NCI-H69 (cell line): ENCODE measurements at places on chromosomes 5 and 9.
A peak's percentile ranks its signal among the peaks of the same experiment; 100 is the strongest.

GRCh38 chr5:54516051-54516655, 1.4 kb upstream of the SNX18 start:
- peak; percentile 83 for DNase-seq

DNA sequence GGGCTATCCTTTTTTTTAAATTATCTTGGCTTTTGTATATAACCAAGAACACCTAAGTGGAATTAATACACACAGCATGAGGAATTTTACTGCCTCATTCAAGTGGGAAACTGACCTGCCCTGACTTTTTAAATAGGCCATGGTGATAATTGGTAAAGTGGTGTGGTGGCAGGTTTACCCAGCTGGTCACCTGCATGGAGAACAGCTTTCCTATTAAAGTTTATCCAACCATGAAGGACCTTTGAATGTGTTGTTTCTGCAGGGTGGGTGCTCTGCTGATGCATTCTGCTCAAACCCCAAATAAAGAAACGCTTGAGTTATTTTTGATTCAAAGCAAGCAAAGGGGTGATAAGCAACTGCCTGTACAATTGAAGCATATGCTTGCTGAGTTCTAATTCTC, 261.0 kb upstream of the GRIN3A start:
- peak; percentile 98 for DNase-seq

GRCh38 chr9:93576258-93577077, at the start of gene PHF2:
TSS of gene PHF2 (plus strand) at chr9:93576584. CDS start at chr9:93576774, 190 bp downstream.
- DNase-seq = peak; percentile 79

DNA sequence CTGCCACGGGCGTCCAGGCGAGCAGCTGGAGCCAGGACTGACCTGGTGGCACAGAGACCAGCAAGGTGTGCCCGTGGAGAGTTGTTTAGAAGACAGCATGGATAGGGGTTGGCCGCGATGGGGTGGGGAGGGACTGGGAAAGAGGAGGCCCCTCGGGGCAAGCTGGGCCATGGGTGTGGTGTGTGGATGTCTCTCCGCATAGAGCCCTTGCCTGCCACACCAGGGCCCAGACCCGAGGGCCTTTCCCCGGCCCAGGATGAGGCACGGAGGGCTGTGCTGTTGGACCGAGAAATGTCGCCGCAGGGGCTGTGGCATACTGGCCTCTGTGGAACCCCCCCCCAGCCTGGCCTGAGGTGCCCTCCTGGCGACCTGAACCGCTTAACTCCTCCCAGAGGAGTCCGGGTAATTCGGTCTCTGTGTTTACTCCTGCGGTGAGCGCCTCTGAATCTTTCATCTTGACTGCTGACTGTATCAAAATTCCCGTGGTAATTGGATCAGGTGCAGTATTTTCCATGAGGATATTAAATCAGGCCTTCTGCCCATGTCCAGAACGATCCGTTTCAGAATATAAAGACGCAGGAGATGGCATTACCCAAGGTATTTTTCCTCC, 22.5 kb upstream of the LAMC3 start:
- peak; percentile 24 for DNase-seq

DNA sequence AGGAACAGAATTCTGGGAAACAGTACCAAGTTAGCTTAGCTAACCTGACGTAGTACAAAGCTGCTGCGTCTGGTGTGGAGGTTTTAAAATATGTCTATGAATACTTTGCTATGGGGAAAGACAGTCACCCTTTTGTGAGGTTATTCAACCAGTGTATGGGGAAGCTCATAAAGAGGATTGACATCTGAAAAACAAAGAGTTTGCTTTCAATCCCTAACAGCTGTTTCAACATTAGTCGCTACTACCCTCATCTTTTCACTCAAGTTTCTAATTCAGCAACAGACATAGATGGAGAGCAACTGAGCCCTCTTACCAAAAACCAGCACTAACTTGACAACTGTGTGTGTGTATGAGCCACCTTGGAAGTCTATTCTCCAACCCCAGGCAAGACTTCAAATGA, 7.8 kb upstream of the MSANTD3 start:
- peak; percentile 25 for DNase-seq

- no peak for DNase-seq
Observed at GRCh38 chr9:134683714-134684374, 42.2 kb downstream of the COL5A1 start.

- peak; percentile 61 for DNase-seq
Observed at GRCh38 chr5:131265311-131265803, 1.5 kb downstream of the CDC42SE2 start.

DNA sequence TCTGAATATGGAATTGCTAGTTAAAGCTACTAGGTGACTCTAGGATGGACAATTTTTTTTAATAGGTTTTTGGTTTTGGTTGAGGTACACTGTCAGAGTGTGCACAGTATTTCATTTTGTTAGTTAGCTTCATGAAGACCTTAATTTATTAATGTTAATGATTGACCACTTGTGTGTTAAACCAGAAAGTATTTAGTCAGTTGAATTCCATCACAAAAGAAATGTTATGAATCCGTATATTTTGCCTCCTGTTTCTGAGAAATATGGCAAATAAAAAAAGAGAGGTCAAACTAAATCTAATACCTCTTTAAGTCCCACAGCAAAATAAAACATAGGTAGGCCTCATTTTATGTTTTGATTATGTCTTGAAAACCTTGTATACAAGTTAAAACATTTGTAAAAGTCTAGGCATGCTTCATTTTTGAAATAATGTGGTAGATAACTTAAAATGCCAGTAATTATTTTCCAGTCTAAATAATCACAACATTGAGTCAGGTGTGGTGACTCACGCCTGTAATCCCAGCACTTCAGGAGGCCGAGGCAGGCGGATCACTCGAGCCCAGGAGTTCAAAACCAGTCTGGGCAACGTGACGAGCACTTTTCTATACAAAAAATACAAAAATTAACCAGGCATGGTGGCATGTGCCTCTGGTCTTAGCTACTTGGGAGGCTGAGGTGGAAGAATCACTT, 50.8 kb downstream of the ITGA1 start:
- DNase-seq = no peak

GRCh38 chr9:95280745-95281144, 36.8 kb downstream of the FANCC start:
- DNase-seq = no peak

DNA sequence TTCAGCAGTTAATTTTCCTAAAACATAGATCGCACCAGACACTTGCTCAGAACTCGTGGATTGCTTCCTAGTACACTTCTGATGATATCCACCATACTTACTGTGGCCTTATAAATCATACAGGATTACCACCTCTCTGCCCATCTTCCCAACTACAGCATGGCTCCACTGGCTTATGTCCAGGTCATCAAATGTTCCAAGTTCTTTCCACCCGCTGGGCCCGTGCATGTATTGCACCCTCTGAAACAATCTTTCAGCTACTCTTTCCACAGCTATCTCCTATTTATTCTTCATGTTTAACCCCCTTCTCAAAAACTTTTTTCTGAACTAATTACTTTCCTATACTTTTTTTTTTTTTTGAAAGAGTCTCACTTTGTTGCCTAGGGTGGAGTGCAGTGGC, 18.5 kb downstream of the FBXW2 start:
- no peak for DNase-seq

- DNase-seq = no peak
Observed at GRCh38 chr5:29701600-29701999, 1491.9 kb upstream of the CDH6 start.

DNA sequence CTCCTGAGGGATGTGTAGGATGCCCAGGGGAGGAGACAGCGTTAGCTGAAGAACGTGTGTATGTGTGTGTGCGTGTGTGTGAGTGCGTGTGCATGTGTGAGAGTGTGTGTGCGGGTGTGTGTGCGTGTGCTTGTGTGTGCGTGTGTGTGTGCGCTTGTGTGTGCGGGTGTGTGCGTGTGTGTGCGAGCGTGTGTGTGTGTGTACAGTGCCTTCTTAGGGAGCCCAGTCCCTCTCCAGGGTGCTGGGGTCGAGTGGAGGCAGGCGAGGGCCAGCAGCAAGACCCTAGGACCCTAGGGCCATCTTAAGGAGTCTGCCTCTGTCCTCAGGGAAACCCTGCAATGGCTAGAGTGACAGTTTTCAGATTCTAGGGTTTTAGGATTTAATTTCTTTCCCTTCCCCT, 26.0 kb upstream of the STXBP1 start:
- no peak for DNase-seq

GRCh38 chr9:13823026-13823425, 490.9 kb downstream of the NFIB start:
- no peak for DNase-seq

DNA sequence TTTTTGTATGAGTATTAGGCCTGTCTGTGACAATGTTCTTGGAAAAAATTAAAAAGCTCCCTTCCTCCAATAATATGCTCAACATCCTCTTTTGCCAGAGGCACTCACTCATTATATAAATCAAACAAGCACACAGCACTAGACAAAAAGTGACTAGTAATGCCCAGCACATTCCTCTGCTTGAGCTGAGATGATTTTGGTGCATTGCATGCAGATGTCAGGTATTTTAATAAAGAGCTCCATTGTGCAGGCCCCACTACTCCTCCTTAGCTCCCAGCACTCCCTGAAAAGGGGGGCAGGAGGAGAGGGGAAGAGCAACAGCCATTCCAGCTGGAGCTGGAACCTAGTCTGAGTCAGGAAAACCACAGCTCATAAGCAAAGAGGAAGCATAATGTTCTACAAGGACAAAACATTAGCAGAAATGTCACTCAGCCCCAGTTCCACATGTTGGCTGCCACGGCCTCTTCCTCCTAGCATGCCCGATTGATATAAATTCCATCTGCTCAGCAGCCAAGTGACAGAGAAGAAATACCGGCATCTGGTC, 348.5 kb downstream of the BNC2 start:
- DNase-seq = no peak

DNA sequence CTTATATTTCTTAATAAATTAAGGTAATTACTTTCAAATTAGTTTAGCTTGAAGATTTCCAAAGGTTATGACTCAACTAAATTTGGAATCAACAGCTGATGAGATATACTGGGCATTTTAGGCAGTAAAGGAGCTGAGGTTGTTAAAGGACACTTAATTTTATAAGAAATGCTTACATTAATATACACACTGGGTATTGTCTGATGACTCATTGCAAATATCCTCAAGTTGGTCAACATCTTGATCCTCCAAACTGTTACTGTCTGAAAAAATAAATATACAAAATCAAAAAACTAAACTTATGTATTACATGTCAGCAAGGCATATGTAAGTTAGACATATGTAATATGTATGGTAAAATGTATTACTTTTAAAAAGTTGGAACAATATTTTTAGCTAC, 3.4 kb downstream of the GFM2 start:
- DNase-seq = no peak

DNA sequence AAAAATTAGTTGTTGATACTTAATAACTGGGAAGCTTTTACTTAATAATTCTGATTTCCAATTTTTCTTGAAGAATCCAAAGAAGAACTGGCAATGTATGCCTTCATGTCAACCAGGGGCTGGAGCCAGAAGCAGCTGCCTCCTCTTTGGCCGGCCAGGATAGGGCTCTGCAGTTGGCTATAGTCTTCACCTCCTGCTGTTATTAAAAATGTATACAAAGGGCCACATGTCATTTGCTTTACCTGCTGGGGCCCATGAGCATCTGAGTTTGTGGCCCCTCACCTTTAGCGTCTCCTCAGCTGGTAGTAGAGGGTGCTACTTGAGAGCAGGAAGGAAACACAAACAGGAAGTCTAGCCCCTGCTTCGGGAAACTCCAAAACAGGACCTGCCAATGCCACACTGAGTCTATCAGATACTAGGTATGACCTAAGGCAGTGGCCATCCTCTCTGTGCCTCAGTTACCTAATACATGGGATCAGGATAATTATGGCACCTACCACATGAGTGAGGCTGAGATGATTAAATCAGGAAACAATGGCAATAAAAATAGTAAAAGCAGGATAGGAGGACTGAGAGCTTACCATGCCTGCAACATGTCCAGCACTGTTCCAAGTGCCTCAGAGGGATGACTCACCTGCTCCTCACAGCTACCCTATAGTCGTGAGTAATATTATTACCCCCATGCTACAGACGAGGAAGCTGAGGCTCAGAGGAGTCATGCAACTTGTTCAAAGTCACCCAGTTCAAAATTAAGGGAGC, 21.3 kb downstream of the CCDC69 start:
- DNase-seq = no peak

GRCh38 chr5:52878656-52879055, 90.9 kb downstream of the ITGA1 start:
- DNase-seq = peak; percentile 50

DNA sequence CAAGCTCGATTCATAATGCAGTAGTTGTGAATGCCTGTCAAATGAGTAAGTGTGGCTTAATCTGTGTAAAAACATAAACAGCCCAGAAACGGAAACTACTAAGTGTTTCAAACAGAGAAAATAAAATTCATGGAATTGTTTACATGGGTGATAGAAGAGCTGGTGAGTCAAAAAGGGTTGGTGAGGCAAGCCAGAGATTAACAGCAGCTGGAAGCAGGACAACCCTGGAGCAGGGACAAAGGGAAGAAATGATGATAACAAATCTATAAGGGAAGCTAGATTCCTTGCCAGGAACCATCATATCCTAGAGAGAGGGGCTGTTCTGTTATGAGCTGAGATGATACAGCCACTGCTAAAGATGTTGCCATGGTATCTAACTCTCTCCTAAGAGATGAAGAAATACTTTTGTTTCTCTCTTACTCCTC, 18.0 kb upstream of the PRR16 start:
- no peak for DNase-seq

- DNase-seq = no peak
Observed at GRCh38 chr5:173997331-173997730, 8.4 kb downstream of the C5orf47 start.

GRCh38 chr9:1880038-1880565, 135.0 kb upstream of the SMARCA2 start:
- no peak for DNase-seq

DNA sequence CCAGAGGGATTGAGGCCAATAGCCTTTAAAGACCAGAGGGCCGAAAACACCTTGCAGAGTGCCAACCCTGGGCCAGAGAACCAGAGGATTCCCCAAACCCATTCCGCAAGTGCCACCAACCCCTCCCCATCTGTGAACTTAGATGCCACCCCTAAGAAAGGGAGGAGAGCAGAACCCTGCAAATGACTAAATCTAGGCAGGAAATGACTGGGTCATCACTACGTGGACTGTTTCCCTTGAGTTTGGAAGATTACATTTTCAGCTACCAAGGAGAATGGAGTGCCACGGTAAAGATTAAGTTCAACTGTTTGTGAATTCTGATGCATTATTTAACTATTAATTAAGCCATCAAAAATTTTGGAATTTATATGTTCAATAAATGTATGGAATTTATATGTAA, 142.8 kb downstream of the ENC1 start:
- no peak for DNase-seq

- peak; percentile 51 for DNase-seq
Observed at GRCh38 chr5:107337281-107337680, 333.5 kb downstream of the EFNA5 start.
